T-helper 2 cell treated with Interferon-gamma antibody and Interleukin-4, amounts not matched to agents 100 ng/mL and 5 ng/mL, for 36 hours (primary cell): ENCODE measurements at places on chromosomes 12 and 14. TPM values are rescaled to one million over a fixed set of nuclear protein-coding genes. Genes with fewer than 3 reads are reported as not detected.

Gene RERG
- total RNA-seq: not detected in 2 replicates

Gene RPGRIP1
- total RNA-seq: 0.16 TPM in 1 of 2 replicates, not detected in the other

Gene DEPDC4
- 2.0 and 2.1 TPM in 2 replicates for total RNA-seq

Gene EEF1AKMT3
- 3.1 and 3.3 TPM in 2 replicates for total RNA-seq

Gene MYF6
- total RNA-seq: not detected in 2 replicates

Gene RHEBL1
- 5.4 and 6.5 TPM in 2 replicates for total RNA-seq

Gene CD4
- 226 and 232 TPM in 2 replicates for total RNA-seq

Gene LRP1-AS
- not detected in 2 replicates for total RNA-seq

Gene BIN2
- total RNA-seq: 173 TPM in 2 replicates

Gene NRL
- 2.4 and 2.9 TPM in 2 replicates for total RNA-seq

Gene A2M
- total RNA-seq: not detected in 2 replicates

Gene IL23A
- 8.6 and 10.1 TPM in 2 replicates for total RNA-seq

Gene KRT74
- not detected in 2 replicates for total RNA-seq
